ENCODE measurements at places on chromosomes 11 and 22.
A peak's percentile ranks its signal among the peaks of the same experiment; 100 is the strongest.

DNA sequence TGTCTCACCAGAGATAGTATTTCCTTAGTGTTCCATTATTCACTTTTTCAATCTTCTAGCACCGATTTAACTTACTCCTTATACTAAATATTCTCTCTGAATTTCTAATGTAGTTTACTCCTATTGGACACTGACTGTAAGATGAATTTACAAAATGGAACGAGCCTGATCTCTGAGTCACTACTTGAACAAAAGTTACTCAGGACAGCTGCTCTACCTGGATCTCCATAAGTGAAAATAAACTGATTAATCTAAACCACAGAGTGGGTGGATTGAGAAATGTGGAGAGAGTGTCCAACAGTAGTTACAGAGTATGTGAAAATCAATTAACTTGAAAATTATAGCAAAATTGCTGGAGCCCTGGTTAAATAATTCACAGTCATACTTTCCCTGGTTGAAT is 141.7 kb upstream of the CHORDC1 start:
- DNase-seq = no peak

GRCh38 chr11:70462818-70463477 is 64.6 kb downstream of the CTTN start:
- DNase-seq = no peak

GRCh38 chr22:35352214-35353111 is 28.4 kb upstream of the HMOX1 start:
- DNase-seq = no peak

GRCh38 chr11:34926831-34927132 is 10.4 kb downstream of the PDHX start:
- DNase-seq = no peak

- DNase-seq = no peak
Measured at GRCh38 chr11:25094085-25094802, 597.4 kb downstream of the LUZP2 start.

DNA sequence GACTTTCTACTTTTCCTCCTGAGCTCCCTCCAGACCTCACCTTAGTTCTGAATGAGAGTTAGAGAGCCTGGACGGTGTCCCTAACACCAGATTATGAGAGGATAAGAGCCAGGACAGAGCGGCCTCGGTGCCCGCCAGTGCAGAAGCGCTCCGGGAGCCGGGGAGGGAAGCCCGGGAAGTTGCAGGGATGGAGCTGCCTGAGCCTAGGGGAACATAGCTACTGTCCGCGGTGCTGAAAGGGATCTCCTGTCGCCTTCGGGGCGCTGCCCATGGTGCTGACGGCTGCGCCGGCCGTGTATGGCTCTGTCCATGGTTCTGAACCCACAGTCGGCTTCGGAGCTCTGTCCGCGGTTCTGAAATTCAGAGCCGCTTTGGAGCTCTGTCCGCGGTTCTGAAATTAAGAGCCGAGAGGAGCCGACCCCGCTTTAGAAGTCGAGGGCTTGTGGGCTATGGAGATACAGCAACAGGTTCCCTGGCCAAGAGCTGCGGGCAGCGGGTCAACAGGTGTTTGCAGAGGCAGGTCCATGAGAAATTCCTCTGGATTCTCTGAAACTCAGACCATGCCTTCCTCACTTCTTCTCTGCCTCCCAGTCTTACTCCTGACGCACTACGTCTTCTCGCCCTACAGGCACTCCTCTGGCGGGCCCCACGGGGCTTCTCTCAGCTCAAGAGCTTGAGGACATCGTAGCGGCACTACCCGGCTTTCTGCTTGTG is 814 bp downstream of the NPAS4 start:
- DNase-seq = peak; percentile 83

GRCh38 chr22:42646569-42647525 is 2.3 kb downstream of the CYB5R3 start:
- no peak for DNase-seq

Data from iPS DF 6.9 (cell line).